HS-27A (cell line): ENCODE measurements at places on chromosomes 3 and 15.

GRCh38 chr3:183428447-183429211 lies at the start of gene MCF2L2:
MCF2L2 (minus strand) TSS chr3:183428619; CDS start chr3:183427977, 642 bp downstream.
- no peak for DNase-seq

DNA sequence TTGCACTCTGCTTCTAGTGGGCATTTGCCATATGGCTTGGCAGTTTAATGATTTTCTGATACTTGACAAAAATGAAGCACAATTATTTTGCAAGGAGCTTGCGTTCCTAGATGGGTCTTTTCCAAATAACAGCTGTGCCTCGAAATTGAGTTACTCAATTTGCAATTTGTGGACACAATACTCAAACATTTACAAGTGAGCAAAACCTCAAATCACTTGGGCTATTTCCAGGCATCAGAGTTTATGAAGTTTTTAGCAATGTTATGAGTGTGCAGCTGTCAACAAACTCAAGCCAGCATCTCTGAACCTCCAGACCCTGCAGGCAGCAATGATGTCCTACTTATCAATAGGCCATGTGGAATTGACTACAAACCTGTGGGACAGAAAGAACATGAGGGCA lies 41.3 kb downstream of the NMNAT3 start:
- DNase-seq, result no peak

DNA sequence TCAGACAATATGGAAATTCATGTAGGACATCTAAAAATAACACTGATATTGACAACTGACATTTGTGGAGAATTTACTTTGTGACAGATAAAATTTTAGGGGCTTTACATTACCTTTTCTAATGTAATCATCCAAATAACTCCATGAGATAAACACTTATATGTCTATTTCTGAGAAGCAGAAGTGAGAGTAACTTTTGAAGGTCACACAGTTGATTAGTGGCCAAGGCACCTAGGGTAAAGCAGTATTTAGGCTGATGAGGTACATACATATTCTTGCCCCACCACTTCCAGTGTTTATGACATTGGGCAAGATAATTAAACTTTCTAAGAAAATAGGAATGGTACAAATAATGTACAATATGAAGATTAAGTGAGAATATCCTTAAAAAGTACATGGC lies 248.4 kb downstream of the CPNE4 start:
- DNase-seq, result no peak

DNA sequence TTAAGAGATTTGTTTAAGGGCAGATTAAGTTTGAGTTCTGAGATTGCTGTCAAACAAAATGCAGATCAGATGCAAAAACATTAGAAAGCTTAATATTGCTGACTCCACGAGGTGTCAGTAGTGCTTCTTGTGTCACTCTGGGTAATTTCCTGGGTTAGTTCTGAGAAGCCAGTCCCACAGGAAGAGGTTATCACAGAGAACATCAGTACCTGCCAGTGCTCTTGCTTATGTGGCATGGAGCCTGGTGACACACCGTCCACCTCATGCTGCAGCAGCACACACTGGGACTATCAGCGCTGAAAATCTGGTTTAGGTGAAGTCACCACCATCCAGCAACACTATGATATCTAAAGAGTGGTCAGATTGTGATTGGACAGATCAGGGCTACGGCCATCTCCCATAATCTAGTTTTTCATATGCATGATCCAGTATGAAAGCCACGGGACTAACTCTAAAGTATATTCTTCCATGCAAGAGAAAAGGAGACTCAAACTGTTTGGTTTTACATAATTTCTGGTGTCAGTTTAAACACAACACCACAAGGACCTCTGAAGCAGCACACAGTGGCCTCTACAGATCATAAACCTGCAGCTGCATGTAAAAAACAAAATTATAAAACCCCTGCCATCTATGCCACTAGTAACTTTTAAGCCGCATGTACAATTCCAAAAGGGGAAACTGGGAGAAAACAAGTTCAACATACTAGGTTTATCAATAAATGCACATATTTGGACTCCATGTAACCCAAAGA lies 36.1 kb upstream of the MYO5C start:
- DNase-seq, result peak; percentile 24

GRCh38 chr3:71022551-71023335 lies 560.8 kb downstream of the FOXP1 start:
- no peak for DNase-seq

GRCh38 chr15:81596159-81596865 lies 222.3 kb upstream of the TMC3 start:
- DNase-seq, result no peak

- no peak for DNase-seq
Measured at GRCh38 chr15:89877083-89877425, 16.7 kb downstream of the AP3S2 start.

DNA sequence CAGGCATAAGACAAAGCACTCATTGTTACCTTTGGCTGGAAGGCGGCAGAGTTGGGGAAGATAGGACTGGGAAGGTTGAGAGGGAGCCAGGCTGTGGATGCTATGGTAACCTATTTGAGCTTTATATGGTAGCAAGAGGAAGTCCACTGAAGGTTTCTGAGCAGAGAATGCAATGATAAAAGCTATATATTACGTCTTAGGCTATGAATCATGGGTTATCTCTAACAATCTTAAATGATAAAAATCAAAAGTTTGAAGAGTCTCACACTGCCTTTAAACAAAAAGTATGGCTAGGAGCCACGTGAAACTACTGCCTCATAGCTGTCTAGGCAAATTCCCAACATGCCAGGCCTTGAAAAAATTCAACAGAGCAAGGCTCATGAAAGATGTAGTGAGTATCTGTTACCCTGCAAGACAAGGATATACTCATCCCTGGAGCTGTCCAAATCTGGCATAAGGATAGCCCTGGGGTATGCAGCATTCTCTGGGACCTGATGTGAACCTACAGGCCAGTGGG lies 4.1 kb downstream of the P3H2 start:
- DNase-seq, result peak; percentile 59

DNA sequence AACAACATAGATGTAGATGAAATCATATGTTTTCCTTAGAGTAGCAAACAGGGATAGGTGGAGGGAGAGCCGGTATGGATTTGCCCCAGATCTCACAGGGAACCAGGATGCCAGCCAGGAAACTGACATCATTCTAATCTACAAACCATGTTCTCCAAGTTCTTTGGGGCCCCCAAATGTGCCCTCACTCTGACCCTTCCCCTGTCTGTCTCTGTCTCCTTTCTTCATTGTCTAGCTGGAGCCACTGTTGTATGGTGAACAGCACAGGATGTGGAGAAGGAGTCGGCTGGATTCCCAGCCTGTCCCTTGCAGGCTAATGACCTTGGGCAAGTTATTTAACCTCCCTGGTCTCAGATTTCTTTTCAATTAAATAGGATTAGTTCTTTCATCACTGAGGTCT lies 962 bp downstream of the ATP13A5 start:
- DNase-seq, result no peak

DNA sequence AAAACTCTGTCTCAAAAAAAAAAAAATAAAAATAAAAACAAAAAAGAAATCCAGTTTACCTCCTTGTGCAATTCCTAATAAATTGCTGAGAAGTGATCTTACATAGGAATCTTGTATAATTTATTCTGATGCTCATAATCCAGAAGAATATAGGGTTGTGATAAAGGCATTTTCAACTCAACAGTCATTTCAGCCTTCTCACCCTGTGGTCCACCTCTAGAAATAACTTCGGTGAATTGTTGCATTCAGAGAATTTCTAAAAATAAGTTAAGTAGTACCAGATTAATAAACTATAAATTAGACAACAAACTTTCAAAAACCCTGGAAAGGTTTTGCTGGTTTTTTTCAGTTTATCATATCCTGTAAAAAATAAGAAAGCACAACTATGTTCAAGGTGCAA lies 20.2 kb downstream of the RAF1 start:
- no peak for DNase-seq

- DNase-seq, result no peak
Measured at GRCh38 chr3:57709559-57709958, 16.7 kb upstream of the DENND6A start.

DNA sequence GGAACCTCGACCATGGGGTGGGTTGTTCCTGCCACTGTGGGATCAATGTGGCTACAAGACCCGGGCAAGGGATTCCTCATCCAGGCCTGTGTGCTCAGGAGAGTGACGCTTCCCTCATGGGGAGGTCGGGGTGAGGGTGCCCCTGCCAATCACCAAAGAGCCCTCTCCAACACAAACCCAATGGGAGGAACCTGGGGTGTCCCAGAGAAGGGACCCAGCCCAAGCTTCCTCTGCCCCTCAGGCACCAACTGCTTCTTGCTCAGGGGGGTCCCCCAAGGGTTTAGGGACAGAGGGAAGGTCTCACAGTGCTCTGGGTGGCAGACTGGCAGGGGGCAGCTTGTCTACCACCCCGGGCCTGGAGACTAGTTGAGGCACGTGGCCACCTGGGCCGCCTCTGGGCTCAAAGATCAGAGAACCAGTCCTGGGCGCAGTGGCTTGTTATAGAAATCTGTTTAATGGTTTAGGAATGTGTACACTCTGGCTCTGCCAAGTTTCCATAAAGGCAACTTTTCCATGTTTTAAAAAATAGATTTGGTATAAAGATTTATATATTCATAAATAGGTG lies 26.6 kb downstream of the GP9 start:
- no peak for DNase-seq

DNA sequence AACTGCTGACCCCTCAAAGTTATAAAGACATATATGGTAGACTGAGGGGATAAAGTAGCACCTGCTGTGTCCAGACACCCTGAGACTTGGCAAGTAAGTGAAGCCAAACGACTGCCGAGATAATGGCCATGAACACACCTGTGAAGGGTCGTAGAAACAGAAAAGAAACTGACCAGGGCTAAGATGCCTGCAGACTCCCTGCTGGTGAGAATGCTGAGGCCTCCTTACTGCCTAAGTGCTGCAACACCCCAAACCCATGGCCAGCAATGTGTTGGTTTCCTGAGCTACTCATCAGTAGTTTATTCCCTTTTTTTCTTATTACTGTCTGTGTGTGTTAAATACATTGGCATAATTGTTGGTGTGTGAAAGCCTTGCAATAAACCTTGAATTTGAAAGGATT lies 233.8 kb downstream of the ZNF385D start:
- no peak for DNase-seq

DNA sequence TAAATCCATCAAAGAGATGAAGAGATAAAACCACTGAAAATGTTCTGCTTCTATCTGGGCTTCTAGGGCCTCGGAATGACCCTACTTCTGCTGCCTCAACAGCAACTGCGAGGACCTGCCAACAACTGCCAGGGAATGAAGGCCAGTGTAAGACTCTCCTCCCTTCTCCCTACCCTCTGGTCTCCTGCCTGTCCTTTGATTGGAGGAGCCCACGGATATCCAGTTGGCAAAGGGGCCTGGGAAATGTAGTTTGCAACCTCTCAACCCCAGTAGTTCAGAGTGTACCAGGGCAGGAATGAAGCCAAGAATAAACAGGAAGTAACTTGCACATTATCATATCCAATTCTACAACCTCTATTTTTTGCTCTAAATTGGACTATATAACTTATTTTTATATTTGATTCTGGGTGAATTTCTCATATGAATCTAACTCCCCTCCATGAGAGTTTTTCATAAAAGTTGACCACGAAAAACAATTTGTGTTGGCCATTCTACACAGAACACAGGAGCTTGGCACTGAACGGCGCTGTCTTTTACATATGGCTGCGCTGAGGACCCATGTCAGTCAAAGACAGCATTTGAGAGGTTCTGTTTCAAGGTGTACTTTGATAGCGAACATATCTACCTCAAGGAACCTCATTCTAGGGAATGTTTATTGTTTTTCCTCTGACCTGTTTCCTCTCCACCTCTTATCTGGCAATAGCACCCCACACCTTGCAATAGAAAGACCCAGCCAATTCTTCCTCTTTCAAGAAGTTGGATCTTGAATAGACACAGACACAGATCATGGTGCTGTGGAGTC lies 91.1 kb upstream of the RNF7 start:
- no peak for DNase-seq

- DNase-seq, result no peak
Measured at GRCh38 chr3:4983739-4984510, 4.7 kb downstream of the BHLHE40 start.

DNA sequence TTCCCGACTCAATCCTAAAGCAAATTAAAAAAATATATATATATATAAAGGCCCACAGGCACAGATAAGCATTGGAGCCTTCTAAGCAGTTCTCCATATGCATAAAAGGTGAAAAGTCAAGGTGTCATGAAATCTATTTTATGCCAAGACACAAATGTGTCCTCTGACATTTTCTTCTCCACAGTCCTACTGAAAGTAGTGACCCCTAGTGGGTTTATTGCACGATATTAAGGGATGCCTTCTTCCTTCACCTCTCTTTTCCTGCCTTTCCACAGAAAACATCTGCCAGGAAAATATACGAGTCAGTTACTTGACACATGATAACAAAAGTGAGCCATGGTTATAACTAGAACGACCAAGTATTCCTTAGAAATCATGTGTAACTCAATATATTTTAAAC lies 303.2 kb downstream of the TIGIT start:
- DNase-seq, result no peak

- no peak for DNase-seq
Measured at GRCh38 chr3:69743975-69744906, 5.0 kb downstream of the MITF start.

GRCh38 chr15:100729461-100729860 lies 127.1 kb downstream of the ASB7 start:
- no peak for DNase-seq

GRCh38 chr3:40608091-40608490 lies 83.3 kb downstream of the ZNF621 start:
- DNase-seq, result no peak

DNA sequence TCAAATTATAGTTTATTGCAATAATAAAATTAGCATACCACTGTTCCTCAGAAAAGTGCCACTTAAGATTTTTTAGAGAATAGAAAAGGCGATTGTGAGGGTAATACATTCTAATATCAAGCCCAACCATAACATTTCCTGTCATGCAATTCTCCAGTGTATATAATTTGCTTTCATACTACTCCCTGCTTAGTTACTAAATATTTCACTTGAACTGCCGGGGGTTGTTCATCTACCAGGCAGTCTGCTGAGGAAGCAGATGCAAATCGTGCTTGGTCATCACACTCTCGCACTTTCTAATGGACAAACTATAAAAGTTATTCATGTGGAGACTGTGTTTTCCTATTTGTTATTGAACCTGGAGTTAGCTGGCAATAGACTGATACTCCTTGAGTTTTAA lies 645.6 kb upstream of the CBLB start:
- no peak for DNase-seq

GRCh38 chr15:65027593-65027992 lies 1.8 kb downstream of the MTFMT start:
- DNase-seq, result no peak

- DNase-seq, result no peak
Measured at GRCh38 chr3:171648069-171648468, 162.2 kb downstream of the PLD1 start.

GRCh38 chr15:97968380-97968779 lies 7.9 kb downstream of the ARRDC4 start:
- DNase-seq, result no peak

GRCh38 chr15:70049701-70050301 lies 47.9 kb downstream of the TLE3 start:
- no peak for DNase-seq

- DNase-seq, result no peak
Measured at GRCh38 chr15:50506121-50506520, 40.3 kb downstream of the USP50 start.
